Breast epithelium (tissue), 4 donors: ENCODE measurements at places on chromosomes 7 and 10.

DNA sequence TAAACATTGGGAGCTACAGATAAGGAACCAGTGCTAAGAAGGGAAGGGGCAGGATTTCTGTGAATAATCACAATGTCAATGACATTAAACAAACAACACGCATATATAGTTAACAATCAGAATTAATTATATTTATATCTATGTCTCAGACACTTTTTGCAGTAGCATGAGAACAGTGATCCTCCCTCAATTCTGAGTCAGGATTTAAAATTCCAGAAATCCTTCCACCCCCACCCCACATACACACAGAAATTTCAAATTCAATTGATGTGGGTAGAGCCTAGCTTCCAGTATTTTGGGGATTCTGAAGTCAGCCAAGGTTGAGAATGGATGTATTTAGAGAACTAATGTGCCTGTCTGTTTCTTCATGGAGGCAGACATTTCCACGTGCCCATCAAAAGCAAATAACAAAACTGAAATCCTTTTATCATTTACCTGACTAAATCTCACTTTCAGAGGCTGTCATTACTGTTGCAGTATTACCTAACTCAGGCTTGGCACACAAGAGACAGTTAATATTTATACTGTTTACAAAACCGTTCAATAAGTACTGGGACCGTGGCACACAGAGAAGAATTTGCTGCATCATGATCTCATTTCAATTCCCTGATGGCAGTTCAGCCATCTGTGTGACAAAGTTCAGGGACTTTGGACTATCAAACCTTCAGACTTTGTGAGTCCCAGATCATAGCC lies 116.6 kb upstream of the PALS2 start:
- no peaks in the 10 kb centered on the region for H3K4me1 ChIP-seq
- no peaks in the 10 kb centered on the region for H3K27me3 ChIP-seq
- H3K27ac ChIP-seq: no peak overlapping the region
- no peak for DNase-seq
- H3K36me3 ChIP-seq: no peaks in the 10 kb centered on the region

DNA sequence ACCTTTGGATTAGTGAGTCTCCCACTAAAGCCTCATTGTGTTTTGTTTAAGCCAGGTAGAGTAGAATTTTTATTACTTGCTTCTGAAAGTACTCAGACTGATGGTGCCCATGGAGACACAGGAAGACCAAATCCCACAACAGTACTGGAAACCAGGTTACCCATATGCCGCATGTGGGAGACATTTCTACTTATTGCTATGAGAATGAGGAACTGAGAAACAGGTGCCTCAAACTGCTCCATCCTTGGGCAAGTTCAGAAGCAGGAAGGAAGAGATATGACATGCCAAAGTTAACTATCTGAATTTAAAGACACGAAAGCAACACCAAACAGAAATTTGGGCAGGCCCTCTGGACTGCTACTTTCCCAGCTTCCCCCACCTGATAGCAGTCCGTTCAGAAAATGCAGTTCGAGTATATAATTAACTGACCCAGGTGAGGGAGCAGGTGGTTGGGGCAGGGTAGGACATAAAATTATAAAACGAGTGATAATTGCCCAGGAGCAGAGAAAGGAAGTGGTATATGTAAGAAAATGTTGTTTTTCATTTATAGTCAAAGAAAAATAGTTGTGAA lies 382.3 kb upstream of the MTPN start:
- H3K4me3 ChIP-seq: no peak overlapping the region
- H3K4me1 ChIP-seq: no peaks in the 10 kb centered on the region
- H3K27me3 ChIP-seq: no peaks in the 10 kb centered on the region
- H3K36me3 ChIP-seq: no peaks in the 10 kb centered on the region

DNA sequence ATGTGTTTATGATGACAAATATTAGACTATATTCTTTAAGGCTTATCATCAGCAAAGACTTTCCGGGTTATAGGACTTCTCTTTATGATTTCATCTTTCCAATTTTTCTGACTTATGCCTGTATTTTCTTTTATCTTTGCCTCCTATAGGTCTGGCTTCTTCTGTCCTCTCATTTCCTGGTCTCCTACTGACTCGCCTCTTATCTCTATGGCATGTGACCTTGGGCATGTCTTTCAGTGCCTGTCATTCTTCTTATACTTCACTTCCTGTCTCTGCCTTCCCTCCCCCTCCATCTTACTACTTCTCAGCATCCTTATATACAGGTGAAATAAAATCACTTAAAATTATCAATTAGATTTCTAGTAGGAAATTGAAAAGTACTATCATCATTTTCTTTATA lies 42.2 kb downstream of the PCDH15 start:
- DNase-seq: no peak
- H3K4me1 ChIP-seq: no peaks in the 10 kb centered on the region

DNA sequence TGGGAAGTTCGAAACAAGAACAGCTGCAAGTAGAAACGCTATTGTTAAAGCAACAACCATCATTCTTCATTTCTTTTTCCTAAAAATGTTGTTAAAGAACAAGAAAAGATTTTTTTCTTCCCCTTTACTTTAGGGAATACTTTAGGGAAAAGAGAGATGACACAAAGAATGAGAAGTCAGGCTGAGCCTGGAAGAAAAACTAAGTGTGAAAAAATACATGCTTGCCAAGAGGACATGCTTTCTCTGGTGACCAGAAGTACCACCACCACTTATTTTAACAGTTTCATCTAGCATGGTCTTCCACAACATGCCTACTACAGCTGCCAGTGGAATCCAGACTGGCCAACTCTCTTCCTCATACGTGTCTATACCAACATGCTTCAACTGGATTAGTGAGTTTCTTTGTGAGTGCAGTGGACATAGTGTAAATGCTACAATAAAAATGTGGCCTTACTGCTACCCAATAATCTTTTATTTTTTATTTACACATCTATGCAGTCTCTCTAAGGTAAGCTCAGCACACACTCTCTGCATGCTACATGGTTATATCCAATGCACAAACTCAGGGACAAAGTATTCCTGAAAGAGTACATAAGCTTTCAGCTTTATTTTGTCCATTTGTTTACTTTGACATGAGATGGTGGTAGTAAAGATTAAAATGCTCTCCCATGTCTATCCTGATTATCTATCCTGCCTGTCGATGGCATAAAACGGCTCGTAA lies 196.2 kb downstream of the TAX1BP1 start:
- H3K27me3 ChIP-seq: no peaks in the 10 kb centered on the region
- no peaks in the 10 kb centered on the region for H3K4me1 ChIP-seq
- no peak overlapping the region for H3K27ac ChIP-seq

DNA sequence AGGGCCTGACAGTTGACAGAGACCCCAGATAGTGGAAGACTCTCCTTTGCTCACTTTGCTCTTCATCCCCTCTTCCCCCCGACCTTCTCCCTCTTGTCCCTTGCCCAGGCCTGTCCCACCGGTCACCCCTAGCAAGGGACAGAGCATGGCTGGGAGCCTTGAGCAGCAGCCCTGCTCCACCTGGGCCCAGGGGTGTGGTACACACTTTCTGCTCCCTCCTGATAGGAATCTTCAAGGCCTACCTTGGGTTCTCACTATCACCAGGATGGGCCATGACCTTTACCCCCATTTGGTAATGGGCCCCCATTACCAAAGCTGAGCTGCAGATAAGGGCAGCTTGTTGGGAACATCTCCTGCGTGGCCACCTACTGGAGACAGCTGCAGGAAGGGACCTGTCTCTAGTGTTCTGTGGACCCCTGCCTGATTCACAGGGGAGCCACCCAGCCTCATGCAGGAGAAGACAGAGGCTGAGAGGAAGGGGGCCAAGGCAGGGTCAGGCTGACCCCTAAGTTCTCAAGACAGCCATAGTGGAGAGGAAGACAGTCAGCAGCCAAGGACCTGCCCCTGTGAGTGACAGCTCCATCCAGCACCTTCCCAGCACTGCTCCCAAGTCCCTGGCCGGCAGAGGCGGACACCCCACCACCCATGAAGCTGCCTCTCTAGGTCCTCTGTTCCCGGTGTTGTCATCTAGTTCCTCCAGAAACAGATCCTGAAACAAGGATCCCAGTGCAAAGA lies 913 bp upstream of the NPC1L1 start:
- DNase-seq: no peak
- no peak overlapping the region for H3K4me3 ChIP-seq
- H3K36me3 ChIP-seq: no peaks in the 10 kb centered on the region
- H3K4me1 ChIP-seq: no peaks in the 10 kb centered on the region
- H3K27ac ChIP-seq: no peak overlapping the region

- no peak overlapping the region for H3K4me3 ChIP-seq
- H3K36me3 ChIP-seq: no peaks in the 10 kb centered on the region
- H3K27ac ChIP-seq: no peak overlapping the region
These were observed 6.8 kb upstream of the EIF3A start for GRCh38 chr10:119087271-119087882.

DNA sequence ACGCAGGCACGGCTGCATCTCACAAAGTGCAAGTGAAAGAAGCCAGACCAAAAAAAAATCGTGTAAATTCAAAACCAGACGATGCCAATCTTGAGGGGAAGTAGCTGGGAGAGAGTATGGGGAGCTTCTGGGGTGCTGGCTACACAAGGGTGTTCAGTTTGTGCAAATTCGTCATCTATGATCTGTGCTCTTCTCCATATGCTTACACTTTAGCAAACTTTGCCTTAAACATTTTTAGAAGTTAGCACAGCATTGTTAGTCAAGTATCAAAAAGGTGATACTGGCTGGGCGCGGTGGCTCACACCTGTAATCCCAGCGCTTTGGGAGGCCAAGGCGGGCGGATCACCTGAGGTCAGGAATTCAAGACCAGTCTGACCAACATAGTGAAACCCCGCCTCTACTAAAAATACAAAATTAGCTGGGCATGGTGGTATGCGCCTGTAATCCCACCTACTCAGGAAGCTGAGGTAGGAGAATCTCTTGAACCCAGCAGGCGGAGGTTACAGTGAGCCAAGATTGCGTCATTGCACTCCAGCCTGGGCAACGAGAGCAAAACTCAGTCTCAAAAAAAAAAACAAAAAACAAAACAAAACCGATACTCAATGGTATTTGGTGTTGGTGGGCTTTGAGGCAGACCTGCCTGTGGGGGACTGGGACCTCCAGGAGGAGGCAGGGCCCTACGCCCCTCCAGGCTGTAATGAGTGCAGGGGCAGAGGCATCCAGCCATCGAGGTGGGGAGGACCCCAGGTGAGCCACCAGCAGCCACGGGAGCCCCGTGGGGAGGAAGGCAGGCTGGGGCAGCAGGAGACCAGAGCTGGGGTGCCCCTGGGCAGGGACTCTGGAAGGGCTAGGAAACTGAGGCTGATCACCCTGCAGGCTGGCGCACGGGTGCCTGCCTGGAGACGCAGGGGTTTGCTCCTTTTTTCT lies 150.0 kb downstream of the PRKAG2 start:
- no peaks in the 10 kb centered on the region for H3K27me3 ChIP-seq
- no peak overlapping the region for H3K4me3 ChIP-seq
- no peaks in the 10 kb centered on the region for H3K36me3 ChIP-seq

- no peak overlapping the region for H3K4me3 ChIP-seq
- H3K27me3 ChIP-seq: no peaks in the 10 kb centered on the region
- no peaks in the 10 kb centered on the region for H3K36me3 ChIP-seq
- H3K4me1 ChIP-seq: no peaks in the 10 kb centered on the region
- no peak for DNase-seq
These were observed 728.3 kb downstream of the SORCS1 start for GRCh38 chr10:106436123-106436715.

DNA sequence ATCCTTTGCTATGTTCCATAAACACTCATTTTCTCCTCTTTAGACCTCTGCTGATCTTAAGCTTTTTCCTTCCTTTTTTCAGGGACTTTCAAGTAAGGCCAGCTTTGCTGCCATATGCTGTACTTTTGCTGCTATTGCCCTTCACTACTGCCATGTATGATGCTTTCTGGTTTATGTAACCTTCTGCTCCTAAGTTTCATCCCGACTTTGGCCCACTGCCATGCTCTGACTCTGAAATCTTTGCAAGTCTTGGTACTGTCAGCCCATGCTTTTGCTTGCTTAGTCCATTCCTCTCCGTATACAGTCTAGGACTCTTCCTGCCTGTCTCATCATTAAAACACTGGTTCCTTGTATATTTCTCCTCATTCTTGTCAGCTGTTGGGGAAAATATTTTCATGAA lies 152.4 kb downstream of the RNF133 start:
- H3K27me3 ChIP-seq: no peaks in the 10 kb centered on the region
- no peaks in the 10 kb centered on the region for H3K36me3 ChIP-seq
- H3K27ac ChIP-seq: no peak overlapping the region
- no peak overlapping the region for H3K4me3 ChIP-seq
- no peaks in the 10 kb centered on the region for H3K4me1 ChIP-seq

DNA sequence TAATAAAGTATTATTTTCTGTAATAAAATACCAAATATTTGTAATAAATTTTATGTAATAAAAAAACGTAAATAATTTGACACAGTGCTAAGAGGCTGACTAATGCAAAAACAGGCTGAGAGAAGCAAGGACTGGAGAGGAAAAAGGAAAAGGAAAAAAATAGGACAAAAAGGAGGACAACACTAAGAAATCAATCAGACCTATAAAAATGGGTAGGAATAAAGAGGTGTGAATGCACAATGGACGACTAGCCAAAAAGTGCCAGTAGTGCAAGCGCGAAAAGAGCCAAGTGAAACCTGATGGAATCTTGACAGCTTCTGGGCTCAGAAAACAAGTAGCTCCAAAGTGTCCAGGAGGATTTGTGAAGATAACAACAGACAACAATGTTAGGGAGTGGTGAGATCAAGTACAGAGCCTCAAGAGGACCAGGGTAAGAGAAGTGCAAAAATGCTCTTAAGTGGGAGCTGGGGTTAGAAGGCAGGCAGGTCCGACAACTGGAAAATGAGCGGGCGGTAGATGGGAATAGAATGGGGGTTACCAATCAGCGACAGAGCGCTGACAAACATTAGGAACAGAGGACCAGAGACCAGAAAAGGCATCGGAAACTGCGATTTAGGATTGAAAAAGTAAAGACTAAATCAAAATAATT lies 1.2 kb downstream of the BRAF start:
- H3K4me3 ChIP-seq: peak overlapping the region; percentile 99
- H3K27me3 ChIP-seq: no peaks in the 10 kb centered on the region
- H3K4me1 ChIP-seq: no peaks in the 10 kb centered on the region
- H3K36me3 ChIP-seq: no peaks in the 10 kb centered on the region

GRCh38 chr10:60446851-60447250 lies 57.2 kb upstream of the ANK3 start:
- DNase-seq: no peak
- H3K4me1 ChIP-seq: no peaks in the 10 kb centered on the region
- H3K4me3 ChIP-seq: no peak overlapping the region
- H3K36me3 ChIP-seq: no peaks in the 10 kb centered on the region

DNA sequence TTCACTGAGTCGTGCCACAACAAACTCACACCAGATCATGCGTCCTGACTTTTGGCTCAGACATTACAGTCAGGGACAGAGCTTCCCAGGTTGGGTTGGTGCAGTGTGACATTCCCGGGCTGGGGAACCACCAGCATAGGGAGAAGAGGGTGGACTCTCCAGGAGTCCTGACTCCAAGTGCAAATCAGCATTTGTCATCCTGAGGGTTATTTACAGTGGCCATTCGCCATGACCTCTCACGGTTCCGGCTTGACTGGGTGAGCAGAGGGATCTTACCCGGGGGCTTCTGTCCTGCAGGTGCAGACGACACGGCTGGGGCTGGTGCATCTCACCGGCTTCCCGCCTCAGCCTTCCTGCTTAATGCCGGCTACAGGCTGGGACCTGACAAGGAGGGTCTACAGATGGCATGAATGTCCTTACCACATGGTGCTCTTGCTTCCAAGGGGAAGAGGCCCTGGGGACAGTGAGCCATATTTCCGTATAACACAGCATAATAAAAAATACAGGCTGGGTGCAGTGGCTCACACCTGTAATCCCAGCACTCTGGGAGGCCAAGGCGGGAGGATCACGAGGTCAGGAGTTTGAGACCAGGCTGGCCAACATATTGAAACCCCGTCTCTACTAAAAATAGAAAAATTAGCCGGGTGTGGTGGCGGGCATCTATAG lies 12.5 kb upstream of the INTS1 start:
- peak; percentile 31 for DNase-seq
- H3K4me3 ChIP-seq: no peak overlapping the region
- H3K36me3 ChIP-seq: no peaks in the 10 kb centered on the region
- H3K27me3 ChIP-seq: no peaks in the 10 kb centered on the region
- H3K27ac ChIP-seq: no peak overlapping the region
